ENCODE measurements at places on chromosomes 16 and 17.

- no peak for DNase-seq
These were observed 25.6 kb downstream of the MGAT5B start for GRCh38 chr17:76893623-76894334.

- no peak for DNase-seq
These were observed 24.8 kb upstream of the NSRP1 start for GRCh38 chr17:30091771-30092170.

DNA sequence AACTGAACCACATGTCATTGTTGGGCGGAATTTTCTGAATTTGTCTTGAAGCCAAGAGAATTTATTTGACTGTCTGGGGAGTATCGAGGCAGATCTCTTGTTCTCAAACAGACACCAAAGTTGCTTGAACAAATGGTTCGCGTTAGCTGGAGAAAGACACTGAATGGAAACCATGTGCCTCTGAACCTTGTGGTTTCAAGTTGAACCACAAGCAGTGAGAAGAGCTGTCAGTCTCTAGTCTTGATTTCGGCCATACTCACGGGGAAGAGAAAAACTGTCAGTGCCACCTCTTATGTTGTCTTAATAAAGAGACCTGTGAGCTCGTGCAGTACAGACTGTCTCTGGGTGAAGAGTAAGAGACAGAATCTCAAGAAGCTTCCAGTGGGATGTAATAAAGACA is 886.5 kb upstream of the SOX9 start:
- no peak for DNase-seq

DNA sequence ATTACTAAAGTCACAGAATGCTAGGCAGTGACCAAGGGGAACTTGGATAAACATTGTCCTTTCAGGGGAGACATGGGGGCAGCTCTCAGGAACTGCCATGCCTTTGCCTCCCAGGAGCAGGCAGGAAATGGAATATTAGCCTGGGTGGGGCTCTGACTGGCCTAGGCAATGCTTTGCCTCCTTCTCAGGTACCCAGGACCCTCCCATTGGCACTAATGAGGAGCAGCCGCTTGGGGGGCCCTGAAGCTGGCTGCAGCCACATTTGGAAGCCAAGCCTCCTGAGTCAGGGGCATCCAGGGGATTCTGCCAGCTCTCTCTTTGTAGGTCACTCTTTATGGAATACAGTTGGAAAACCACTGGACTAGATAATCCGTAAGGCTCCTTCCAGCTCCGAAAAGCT is 5.5 kb downstream of the CPSF4L start:
- no peak for DNase-seq

DNA sequence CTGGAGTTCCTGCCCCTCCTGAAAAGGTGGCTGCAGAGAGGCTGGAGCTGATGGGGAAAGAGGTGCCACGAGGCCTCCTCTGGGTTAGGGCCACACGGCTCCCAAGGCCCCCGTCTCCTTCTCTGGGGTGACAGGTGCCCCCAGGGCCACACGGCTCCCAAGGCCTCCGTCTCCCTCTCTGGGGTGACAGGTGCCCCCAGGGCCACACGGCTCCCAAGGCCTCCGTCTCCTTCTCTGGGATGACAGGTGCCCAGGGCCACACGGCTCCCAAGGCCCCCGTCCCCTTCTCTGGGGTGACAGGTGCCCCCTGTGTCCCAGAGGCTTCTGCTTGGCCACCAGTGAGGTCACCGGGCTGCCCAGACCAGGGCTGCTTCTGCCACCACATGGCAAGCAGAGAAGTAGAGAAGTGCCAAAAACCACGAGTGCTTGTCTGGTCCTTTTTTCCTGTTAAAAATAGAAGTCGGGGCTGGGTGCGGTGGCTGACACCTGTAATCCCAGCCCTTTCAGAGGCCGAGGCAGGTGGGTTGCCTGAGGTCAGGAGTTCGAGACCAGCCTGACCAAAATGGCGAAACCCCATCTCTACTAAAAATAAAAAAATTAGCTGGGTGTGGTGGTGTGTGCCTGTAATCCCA is 4.1 kb downstream of the CAPN15 start:
- no peak for DNase-seq

DNA sequence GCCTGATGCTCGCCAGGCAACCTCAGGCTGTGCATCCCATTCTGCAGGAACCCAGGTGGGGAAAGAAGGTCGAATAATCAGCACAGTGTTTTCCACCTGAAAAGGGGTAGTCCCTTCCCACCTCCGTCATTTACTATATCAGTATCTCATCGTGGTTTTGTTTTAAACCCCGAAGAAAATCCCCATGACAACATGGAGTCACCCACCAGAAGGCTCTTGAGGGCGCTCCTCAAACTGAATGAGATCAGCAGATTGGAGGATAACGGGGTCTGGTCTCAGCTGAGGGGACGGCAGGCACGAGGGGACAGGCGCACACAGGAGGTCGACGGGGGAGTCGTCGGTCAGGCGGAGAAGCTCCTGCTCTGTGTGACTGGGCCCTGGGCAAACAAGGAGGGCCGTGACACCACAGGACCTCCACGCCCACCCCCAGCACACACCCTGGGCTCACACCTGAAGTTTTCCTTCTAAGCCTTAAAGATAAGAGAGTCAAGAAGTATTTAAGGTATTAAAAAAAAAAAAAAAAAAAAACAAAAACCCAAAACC is 44.2 kb downstream of the MARF1 start:
- DNase-seq = no peak

GRCh38 chr16:84109598-84110335 is 7.0 kb downstream of the MBTPS1 start:
- no peak for DNase-seq

GRCh38 chr16:57383276-57384247 is 11.3 kb downstream of the CX3CL1 start:
- DNase-seq = no peak

DNA sequence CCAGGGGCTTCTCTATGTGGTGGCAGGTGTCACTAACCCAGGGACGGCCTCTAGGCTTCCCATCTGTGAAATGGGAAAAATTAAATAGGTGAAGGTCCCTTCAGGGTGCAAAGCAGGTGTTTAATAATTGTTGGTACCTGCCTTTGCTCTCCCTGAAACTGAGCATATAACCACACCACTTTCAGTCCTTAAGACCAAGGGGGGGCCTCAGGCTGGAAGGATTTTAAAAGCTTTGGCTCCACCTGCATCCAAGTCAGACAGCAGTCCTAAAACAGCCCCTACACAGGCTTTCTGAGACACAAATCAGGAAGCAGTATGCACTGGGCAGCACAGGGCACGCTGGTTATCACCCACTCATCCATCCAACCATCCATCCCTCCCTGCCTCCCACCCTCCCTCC is 55.0 kb downstream of the TK2 start:
- no peak for DNase-seq

DNA sequence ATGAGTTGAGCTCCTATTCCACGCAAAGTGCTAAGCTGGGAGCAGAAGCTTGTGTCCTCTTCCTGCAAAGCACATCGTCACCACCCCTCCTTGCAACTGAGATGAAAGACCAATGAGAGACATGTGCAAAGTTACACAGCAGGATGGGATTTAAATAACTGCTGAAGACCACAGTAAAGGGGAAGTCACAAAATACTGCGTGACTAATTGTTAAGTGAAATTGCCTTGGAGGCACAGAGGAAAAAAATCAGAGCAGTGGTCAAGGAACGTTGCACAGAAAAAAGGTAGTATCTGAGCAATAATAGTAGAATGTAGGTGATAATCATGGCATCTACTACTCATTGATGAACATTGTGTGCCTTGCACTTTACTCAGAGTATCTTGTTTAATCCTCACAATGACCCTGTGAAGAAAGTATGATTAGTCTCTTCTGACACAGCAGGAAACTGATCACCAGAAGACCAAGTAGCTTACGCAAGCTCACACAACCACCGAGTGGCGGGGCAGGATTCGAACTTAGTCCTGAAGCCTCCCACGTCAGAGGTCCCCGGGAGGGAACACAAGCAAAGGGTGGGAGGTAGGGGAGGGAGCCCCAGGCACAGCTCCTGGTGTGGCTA is 15.4 kb upstream of the MYO18A start:
- DNase-seq = no peak

DNA sequence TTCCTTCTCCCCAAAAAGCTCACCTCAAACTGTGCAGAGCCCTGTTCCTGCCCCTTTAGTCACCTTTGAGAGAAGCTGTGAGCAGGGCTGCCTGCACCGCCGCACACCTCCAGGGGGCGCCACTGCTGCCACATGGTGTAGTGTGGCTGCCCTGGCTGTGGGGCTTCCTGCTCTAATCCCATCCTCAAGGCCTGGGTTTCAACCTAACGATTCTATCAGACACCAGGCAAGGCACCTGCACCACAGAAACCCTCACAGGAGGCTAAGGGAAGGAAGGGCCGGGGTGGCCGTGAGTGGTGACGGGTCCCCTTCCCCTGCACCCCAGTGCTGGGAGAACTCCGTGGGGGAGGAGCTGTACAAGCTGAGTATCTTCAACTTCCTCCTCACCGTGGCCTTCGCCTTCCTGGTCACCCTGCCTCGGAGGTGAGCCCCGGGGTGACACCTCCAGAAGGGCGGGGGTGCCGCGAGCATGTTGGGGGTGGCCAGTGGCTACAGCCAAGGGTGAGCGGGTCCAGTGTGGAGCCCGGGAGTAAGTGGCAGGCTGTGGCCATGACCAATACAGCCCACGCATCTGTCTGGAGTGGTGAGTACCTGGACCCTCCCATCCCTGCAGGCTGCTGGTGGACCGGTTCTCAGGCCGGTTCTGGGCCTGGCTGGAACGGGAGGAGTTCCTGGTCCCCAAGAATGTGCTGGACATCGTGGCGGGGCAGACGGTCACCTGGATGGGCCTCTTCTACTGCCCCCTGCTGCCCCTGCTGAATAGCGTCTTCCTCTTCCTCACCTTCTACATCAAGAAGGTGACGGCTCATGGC is 7.0 kb downstream of the TMC8 start:
- no peak for DNase-seq

- DNase-seq = no peak
These were observed 140.6 kb upstream of the SOX9 start for GRCh38 chr17:71980171-71980570.

GRCh38 chr17:14302091-14302430 is 1.2 kb downstream of the HS3ST3B1 start:
- DNase-seq = no peak

DNA sequence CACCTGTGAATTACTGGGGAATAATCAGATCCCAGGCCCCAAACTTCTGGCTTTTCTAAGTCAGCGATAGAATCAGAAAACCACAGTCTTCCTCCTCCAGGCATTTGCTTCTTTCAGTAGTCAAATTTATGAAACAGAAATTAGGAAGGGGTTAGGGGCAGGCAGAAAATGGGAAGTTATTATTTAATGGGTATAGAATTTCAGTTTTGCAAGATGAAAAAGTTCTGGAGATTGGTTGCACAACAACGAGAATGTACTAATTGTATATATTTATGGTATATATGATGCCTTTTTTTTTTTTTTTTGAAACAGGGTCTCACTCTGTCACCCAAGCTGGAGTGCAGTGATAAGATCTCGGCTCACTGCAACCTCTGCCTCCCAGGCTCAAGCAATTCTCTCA is 23.5 kb downstream of the ORC6 start:
- no peak for DNase-seq

GRCh38 chr16:907842-908241 is 62.9 kb downstream of the LMF1 start:
- no peak for DNase-seq

- no peak for DNase-seq
These were observed 10.1 kb upstream of the ZFPM1 start for GRCh38 chr16:88442727-88443576.

DNA sequence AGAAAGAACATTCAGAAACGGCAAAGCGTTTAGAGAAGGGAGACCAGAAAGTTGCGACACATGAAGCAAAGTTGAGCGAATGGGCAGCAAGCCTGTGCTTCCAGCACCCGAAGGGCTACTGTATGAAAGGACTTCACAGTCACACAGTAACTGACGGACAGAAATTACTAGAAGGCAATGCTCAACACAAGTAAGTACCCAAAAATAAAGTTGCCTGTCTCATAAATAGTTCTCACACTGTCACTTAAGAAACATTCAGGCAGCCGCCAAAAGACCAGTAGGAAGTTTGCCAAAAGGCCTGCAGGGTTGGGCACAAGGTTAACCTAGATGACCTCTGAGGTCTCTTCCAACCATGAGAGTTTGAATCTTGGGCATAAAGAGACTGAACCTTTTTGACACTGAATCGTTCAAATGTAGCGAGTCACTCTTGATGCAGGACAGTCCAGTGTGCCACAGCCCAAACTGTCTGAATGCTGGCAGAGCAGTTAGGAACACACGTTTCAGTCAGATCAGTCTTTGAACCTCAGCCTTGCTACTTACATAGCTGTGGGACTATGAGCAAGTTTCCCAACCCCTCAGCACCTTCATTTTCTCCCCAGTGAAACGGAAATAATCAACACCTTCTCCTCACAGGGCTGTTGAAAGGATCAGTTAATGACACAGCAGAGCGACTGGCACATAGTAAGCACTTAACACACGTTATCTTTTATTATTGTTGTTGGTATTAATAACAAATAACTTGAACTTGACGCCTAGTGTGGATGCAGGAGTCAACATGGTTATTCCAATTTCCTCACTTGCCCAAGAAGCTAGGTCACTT is 10.4 kb downstream of the NCBP3 start:
- DNase-seq = no peak

DNA sequence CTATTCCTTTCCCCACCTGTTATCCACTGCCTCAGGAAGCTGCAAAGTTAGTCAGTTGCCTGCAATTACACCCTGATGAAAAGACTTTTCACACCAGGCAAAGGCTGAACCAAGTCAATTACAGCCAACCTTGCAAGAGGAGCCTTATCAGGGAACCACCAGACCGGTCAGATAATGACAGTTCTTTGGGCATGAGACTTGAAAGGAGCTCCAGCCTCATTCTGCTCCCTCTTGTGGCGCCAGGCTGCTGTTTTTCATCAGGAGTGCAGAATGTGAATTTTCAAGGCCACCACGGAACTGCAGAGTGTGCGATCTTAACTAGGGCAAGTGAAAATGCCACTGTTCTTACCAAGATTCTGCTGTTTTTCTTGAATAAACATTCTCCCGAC is 22.5 kb downstream of the DNAI2 start:
- no peak for DNase-seq

- DNase-seq = no peak
These were observed 17.2 kb upstream of the RBFOX3 start for GRCh38 chr17:79627766-79628690.

GRCh38 chr16:84544031-84544773 is 39.7 kb upstream of the MEAK7 start:
- peak; percentile 31 for DNase-seq

GRCh38 chr16:84922351-84923120 is 88.8 kb downstream of the ZDHHC7 start:
- DNase-seq = no peak

- no peak for DNase-seq
These were observed 24.4 kb downstream of the RAB11FIP4 start for GRCh38 chr17:31415640-31416502.

DNA sequence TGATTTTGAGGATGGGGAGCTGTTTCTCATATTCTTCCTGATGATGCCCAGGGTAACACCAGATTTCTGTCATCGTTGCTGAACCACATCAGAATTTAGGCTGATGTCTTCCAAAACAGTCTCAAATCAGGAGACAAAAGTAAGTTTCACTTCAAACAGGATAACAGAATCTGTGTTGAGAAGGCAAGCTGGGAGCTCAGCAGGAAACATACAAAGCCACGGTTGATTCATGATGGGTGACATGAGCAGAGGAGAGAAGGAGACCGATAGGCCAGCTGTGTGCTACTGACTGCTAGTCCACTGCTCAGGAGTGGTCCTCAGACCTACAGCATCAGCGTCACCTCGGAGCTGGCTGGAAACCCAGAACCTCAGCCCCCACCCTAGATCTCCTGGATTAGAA is 62.9 kb upstream of the RCVRN start:
- no peak for DNase-seq

GRCh38 chr17:43211480-43212402 is at the start of gene TMEM106A:
Gene TMEM106A (plus strand): TSS chr17:43211875. CDS start chr17:43213042, 1,167 bp downstream.
- peak; percentile 53 for DNase-seq
